ENCODE measurements at places on chromosomes 16 and 17. TPM values are rescaled to one million over a fixed set of nuclear protein-coding genes. Genes with fewer than 3 reads are reported as not detected.

Gene RAB26
- 0.59 TPM for total RNA-seq

Gene ABCA9
- not detected for total RNA-seq

DNA sequence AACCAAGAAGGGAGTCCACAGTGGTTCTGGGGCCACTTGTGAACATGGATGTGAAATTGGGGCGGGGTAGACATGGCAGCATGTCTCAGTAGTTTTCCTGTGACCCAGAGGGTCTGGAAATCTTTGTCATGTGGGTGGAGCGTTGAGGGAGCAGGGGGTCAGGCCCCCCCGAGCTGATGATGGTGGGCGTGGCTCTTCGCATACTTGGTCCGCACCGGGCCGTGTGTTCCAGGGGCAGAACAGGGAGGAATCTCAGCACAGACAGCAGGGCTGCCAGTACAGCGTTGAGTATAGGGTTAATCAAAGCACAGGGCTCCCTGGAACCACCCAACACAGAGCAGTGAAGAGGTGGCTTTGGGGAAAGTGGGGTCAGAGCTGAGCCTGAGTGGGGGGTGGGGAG, 267.5 kb downstream of the SEC14L1 start:
- no peak for DNase-seq

Gene PYY
- total RNA-seq = not detected

DNA sequence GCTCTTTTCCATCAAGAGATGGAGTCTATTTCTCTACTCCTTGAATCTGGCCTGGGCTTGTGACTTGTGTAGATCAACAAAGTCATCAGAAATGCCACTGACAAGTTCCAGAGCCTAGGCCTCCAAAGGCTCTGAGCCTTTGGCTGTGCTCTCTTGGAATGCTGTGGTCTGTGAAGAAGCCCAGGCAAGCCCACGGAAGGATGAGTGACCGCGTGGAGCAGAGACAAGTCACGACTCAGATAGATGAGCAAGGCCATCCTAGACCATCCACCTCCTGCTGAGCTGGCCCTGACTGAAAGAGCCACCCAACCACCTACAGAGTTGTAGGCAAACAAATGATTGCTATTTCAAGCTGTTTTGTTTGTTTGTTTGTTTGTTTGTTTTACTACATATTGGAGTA, 11.6 kb upstream of the ICAM2 start:
- DNase-seq = no peak

- no peak for DNase-seq
These were observed 360.3 kb downstream of the GRIN2A start for GRCh38 chr16:9821970-9822369.

- DNase-seq = no peak
These were observed 101.3 kb upstream of the CHMP6 start for GRCh38 chr17:80890196-80890920.

DNA sequence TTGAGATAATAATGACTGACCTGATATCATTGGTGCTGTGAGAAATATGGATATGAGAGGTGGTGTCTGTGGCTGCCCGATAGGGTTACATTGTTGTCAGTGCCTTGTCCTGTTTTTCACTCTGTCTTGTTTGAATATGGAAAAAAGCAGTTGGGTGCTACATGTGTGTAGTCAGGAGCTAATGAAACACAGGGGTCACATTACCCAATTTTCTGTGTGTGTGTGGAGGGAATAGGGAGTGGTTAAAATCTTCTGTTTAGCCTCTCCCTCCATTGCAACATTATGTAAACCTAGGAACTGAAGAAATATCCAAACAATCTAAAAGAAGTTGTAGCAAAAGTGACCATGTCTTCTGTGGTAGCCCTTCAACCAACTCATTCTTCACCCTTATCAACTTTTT, 527.7 kb upstream of the SOX9 start:
- no peak for DNase-seq

Gene GRIN2C
- total RNA-seq = 0.14 TPM

- DNase-seq = no peak
These were observed 327.9 kb downstream of the HS3ST4 start for GRCh38 chr16:26019381-26020242.

DNA sequence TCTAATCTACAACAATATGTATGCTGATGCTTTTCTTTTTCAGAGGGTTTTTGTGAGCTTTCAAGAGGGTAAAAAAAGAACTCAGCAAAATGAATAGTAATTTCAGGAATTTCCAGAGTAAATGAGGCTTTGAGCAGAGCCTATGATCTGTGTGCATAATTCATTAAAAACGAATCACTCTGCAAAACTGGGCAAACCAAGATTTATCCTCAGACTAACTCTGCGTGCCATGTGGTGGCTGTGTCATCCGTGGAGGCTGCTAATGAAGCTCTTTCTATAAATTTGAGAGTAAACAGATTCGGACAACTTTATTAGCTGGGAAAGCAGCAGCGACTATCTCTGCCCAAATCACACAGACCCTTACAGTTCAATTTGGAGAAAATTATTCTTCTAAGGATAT, 83.8 kb downstream of the FOXL1 start:
- no peak for DNase-seq

Gene ZNF423
- not detected for total RNA-seq

Gene HIGD1B
- not detected for total RNA-seq

DNA sequence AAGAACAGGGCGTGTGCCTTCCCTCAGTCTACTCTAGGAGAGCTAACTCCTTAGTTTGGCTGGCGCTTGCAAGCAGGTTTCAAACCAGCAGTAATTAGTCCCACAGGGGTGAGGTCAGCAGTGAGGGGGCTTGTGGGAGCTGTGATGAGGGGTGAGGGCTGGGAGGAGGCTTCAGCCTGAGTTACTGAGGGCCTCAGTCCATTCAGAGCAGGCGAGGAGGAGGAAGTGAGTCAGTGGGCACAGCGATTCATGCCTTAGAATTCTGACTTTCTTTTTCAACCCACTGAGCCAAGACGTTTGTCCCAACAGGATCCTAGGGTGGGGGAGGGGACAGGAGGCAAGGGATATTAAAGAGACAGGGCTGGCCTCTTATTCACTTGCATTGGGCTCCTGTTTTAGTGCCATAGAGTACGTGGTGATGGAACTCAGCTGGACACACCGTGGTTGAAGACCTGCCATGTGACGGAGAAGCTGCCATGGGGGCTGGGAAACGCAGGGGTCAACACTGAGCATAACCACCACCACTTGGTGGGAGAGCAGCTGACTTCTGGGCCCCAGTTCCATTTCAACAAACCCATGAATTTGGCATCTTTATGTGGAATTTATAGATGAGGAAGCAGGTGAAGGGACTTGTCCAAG, 8.3 kb upstream of the ITGA3 start:
- DNase-seq = no peak

DNA sequence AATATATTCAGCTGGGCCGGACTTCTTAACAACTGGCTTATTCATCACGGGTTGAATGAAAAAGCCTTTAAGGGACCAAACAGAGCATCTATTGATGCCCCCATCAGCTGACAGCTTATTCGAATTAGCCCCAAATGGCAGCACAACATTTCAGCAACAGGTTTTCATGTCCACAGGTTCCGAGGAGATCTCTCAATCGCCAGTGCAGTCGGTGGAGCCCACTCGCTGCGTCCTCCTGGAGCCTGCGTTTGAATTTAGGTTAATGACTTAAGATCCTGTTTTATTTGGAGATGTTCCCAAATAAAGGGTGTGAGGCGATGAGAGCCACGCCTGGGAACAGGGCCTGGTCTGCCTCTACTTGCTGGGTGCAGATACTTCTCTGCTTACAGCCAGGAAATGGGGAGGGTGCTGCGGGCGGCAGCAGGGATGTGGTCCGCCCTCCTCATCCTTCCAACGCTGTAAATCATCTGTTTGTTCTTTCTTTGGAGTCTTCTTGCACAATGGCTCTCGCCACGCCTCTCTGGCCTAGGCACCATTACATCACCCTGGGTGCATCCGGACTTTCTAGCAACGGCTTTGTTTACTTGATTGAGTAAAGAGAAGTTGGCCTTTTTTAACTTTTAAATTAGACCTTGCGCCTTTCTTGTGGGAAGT, 22.6 kb downstream of the NDE1 start:
- DNase-seq = peak; percentile 80

GRCh38 chr17:2055292-2056205, 646 bp downstream of the HIC1 start:
- DNase-seq = peak; percentile 57

Gene CMTM1
- total RNA-seq = 9.1 TPM

DNA sequence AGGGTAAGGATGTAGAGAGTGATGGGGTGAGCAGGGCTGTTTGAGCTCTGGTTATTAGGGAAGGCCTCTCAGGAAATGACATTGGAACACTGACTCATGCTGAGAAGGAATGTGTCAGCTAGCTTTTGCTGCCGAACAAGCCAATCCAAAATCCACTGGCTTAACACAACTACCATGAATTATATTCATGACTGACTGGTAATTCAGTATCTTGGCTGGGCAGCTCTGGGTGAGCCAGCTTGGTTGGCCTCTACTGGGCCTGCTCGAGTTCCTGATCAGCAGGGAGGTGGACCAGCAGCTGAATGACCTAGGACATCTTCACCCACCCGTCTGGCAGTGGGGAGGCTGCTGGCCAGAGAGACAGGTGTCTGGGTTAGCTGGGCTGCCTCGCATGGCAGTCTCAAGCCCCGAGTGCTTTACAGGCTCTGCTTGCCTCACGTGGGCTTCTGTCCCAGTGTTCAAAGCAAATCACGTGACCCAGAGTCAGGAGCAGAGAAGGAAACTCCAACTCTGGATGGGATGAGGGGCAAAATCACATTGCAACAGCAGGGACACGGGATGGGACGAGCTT, 209.4 kb downstream of the KATNIP start:
- no peak for DNase-seq

Gene IGFBP4
- 54.6 TPM for total RNA-seq

- DNase-seq = peak; percentile 27
These were observed 720 bp upstream of the ZPBP2 start for GRCh38 chr17:39867084-39867879.

- no peak for DNase-seq
These were observed 512 bp upstream of the ENDOV start for GRCh38 chr17:80414508-80414802.

- DNase-seq = no peak
These were observed 17.0 kb upstream of the DNASE1 start for GRCh38 chr16:3637371-3637923.

Gene DPEP3
- not detected for total RNA-seq

DNA sequence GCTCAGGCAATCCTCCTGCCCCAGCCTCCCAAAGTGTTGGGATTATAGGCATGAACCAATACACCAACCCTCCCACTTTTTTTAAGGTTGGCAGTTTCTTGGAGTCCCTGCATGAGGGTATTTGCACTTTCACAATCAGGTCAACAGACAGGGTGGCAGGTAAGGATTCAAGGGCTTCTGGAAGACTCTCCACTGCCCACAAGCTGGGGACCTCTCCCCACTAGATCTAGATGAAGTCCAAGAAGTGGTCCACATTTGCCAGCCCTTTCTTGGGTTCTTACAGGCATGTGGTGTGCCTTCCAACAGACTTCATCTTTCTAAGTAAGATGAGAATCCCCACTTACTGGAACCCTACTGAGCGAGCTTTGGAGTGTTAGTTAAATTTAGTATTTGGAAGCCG, 3.9 kb downstream of the ASB16 start:
- DNase-seq = no peak

Gene DNASE1L2
- 2.2 TPM for total RNA-seq

GRCh38 chr17:34692920-34693319, 113.5 kb downstream of the TMEM132E start:
- no peak for DNase-seq

All from activated T-helper 2 cell treated with anti-CD3 and anti-CD28 coated beads, Interferon-gamma antibody, Interleukin-2, Interleukin-4, amounts not matched to agents 10 μg/mL and 5 μg/mL and 100 μg/mL, durations not matched to agents 14 hours and 24 hours and 36 hours (primary cell).